ENCODE measurements at places on chromosomes 5 and 9.

- no peak for DNase-seq
Observed at GRCh38 chr5:101678481-101679193, 617.4 kb downstream of the SLCO4C1 start.

DNA sequence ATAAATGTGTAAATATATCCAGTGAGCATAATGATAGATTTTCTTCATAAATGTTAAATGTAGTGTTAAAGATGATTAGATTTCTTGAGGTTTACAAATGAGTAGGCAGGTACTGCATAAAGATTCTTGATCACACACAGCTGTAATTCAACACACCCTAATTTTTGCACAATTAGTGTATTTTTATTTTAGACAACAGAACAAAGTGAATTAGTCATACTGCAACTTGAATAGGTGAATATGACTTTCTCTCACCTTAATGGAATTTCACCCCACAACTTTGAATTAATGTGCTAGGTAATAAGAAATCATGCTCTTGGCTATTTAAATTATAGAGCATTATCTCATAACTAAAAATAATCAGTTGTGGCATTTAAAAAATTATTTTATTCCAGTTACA lies 795.7 kb upstream of the ACO1 start:
- DNase-seq: no peak

GRCh38 chr9:79233542-79233941 lies 338.2 kb upstream of the TLE4 start:
- no peak for DNase-seq

DNA sequence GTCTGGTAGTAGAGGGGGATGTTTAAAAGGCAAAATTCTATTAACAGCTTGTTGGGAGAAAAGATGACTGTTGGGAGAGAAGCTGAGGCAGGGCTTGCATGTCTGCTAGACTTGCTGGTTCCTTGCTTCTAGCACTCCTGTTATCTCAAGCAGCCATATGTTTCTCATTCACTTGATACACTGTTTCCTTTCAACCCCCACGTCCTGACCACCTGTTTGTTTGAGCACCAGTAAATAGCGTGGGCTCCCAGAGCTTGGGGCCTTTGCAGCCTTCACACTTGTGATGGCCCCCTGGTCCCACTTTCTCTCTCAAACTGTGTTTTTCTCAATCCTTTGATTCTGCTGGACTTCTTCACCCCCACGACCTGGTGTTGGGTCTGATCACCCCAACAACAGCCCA lies 111.7 kb upstream of the TMEM161B start:
- DNase-seq: no peak

- no peak for DNase-seq
Observed at GRCh38 chr9:116861321-116861720, 174.2 kb downstream of the TRIM32 start.

GRCh38 chr9:83707518-83707767 lies 315 bp downstream of the UBQLN1 start:
- no peak for DNase-seq

GRCh38 chr5:87138091-87138805 lies 129.4 kb upstream of the RASA1 start:
- DNase-seq: no peak

GRCh38 chr9:108709997-108710396 lies 145.8 kb downstream of the ACTL7B start:
- DNase-seq: no peak

DNA sequence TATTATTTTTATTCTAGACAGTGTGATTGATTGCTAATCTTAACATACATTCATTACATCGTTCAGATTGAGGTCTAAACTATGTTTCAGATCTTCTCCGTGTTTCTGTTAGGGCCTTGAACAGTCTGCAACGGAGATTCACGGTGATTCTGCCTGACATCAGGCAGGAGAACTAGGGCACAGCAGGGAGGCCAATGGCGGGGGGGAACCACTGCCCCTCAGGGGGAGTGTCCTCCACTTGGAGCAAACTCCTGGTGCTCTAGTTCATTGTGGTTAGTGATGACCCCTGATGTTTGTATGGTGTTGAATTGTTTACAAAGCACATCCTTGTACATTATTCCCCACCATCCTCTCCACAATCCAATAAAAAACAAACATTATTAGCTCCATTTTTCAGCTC lies 173.5 kb downstream of the ZNF608 start:
- no peak for DNase-seq

DNA sequence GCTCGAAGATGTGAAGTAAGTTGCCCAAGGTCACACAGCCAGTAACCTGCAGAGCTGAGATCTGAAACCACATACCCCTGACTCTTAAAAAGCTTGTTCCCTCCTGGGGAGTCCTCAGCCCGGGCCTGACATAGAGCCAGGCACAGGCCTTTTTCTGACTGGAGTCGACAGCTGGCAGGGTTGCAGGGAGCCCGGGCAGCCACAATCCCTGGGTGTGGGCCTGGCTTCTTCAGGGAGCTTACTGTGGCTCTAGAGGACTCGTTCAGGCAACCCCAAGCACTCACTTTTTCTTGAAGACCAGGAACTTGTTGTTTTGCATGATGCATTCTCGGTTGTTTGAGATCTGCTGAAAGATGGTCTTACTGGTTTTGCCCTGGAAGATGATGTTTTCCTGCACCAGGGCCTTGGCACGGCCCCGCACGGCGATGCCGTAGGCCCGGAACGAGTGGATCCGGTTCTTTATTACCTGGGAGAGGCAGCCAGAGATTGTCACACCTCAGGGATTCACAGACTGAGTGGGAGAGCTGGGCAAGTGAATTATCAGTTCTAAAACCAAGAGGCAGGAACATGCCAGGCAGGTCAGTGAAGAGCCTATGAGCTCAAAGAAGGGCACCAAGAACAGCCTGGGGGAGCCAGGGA lies 30.0 kb downstream of the POLR1E start:
- no peak for DNase-seq

DNA sequence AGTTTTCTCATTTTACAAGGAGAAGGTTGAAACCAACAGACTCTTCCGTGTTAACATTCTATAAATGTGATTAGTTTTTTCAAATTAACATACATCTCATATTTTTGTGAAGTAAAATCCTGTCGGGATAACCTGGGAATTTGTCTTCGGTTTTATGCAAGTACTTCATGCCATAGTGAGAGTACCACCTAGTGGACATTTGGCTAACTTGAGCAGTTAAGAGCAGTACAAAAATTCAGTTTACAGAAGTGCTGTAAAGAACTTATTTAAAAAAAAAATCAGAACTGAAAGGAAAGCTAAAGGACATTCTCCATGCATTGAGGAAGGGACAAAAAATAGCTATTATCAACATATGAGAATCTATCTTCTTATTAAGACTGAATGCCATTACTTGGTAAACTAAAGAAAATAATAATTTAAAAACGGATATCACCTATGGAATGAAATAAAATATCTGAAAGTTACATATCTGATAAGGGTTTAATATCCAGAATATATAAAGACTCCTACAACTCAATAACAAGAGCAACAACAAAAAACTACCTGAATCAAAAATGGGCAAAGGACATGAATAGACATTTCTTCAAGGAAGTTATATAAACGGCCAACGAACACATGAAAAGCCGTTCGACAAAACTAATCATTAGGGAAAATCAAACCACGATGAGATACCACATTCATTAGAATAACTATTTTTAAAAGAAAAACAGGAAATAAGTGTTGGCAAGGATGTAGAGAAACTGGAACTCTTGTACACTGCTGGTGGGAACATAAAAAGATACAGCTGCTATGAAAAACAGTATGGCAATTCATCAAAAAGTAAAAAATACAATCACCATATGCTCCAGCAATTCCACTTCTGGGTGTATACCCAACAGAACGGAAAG lies 117.0 kb upstream of the GNA14 start:
- no peak for DNase-seq

DNA sequence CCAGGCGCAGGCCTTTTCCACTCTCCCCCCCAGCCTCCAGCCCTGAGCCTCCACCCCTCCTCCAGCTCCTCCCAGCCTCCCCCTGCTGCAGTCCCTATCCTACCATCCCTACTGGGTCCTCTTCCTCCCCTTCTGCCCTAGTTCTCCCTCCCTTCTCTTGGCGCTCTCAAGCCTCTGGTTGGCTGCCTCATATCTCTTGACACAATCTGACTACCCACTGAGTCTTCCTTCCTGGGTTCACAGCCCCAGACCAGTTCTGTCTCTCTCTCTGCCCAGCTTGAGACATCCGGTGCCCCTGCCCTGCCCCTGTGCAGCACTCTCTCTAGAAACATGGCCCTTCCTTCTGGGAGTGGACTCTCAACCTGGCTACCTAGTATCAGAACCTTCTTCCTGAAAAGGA lies 76.2 kb downstream of the TSPAN17 start:
- DNase-seq: no peak

- DNase-seq: no peak
Observed at GRCh38 chr5:112219000-112219399, 200.1 kb downstream of the EPB41L4A start.

GRCh38 chr5:94969174-94969573 lies 315.7 kb downstream of the MCTP1 start:
- no peak for DNase-seq

DNA sequence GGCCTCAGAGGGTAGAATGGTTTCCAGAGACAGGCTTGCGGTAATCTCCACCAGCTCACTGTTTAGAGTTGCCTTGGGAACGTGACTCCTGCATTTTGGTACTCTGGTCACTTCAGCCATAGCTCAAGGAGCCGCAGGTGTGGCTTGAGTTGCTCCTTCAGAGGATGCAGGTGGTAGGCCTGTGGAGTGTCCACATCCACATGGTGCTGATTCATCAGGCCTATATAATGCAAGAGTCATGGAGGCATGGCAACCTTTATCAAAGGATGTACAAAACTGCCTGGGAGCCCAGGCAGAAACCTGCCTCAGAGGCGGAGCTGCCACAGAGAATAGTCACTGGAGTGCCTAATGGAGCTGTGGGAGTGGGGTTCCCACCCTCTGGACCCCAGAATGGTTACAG lies 114.2 kb downstream of the ANXA1 start:
- no peak for DNase-seq

- DNase-seq: no peak
Observed at GRCh38 chr5:173859408-173860159, 28.6 kb upstream of the CPEB4 start.

DNA sequence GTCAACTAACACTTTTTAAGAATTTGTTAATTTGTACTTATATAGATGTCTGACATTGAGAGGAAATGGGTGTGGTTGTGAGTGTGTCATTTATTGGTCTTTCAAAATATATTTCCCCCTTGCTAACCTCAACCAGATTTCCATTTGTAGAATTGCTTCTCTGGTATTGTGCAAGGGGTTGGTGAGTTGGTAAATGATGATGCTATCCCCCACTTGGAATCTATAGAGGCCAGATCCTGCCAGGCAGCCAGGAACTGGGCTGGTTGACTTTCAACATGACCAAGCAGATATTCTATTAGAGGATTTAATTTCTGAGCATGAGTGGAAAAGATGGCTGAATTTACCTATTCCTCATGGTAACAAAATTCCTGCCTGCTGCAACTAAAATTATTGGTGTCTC lies 306.6 kb upstream of the KIF2A start:
- DNase-seq: no peak

DNA sequence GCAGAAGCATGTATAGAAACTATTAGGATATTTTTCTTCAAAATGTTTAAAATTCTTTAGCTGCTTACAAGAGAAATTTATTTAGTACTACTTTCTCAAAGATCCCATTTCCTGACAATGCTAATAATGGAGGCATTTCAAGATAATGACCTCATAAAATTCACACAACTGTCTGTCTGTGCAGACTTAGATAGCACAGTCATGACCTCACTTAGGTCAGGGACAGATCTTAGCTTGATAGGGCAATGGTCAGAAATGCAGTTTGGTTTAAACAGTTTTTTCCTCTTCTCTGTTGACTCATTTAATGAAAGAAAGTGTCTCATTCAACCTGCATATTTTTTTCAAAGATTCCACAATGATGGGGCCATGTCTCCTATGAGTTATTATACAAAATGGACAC lies 128.4 kb downstream of the GRIA1 start:
- DNase-seq: no peak

GRCh38 chr5:172005708-172006320 lies 624 bp downstream of the FBXW11 start:
- DNase-seq: no peak

- DNase-seq: no peak
Observed at GRCh38 chr5:142425286-142426065, 100.7 kb upstream of the SPRY4 start.

GRCh38 chr5:94217216-94217615 lies 401.2 kb downstream of the KIAA0825 start:
- DNase-seq: no peak

GRCh38 chr9:125784286-125785049 lies 37.3 kb downstream of the PBX3 start:
- no peak for DNase-seq

GRCh38 chr5:1593903-1594356 lies 70.2 kb upstream of the LPCAT1 start:
- no peak for DNase-seq

GRCh38 chr5:1402611-1403255 lies 42.5 kb downstream of the SLC6A3 start:
- DNase-seq: peak; percentile 19

DNA sequence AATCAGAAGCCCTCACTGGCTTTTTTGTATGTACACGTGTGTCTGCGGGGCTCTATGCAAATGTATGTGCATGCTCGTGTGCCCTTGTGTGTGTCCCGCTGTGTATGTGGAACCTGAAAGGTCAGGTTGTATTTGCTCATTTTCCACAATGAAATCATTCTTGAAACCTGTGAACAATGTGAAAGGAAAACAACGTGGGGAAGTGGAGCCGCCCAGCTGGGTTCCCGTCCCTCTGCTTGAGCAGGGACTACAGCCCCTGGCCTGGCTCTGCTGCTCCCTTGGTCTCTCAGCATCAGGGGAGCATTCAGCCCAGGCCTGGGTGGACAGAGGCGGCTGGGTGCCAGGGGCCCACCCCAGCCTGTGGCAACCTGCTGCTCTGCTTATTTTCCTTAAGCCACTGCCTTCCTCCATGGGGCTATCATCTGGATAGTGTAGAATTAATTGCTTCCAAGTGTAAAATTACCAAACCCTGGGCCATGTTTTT lies 3.0 kb downstream of the ECSCR start:
- DNase-seq: peak; percentile 51

- DNase-seq: no peak
Observed at GRCh38 chr9:12094046-12094445, 599.1 kb upstream of the TYRP1 start.
